ENCODE measurements at places on chromosomes 4 and X.

DNA sequence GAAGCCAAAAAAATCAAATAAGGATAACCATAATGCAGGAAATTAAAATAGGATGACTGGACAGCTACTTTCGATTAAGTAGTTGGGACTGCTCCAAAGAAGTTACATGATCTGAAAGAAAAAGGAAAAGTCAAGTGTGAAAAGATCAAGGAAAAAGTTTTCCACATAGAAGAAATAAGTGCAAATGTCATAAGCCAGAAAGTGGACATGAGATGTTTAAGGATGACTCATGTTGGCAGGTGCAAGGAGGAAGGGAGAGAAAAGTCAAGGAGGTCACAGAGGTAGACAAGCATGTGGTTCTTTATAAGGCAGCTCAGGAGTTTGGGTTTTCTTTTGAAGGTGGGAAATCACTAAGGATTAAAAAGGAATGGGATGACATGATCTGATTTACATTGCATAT, 89.8 kb upstream of the GPRIN3 start:
- DNase-seq, result no peak

DNA sequence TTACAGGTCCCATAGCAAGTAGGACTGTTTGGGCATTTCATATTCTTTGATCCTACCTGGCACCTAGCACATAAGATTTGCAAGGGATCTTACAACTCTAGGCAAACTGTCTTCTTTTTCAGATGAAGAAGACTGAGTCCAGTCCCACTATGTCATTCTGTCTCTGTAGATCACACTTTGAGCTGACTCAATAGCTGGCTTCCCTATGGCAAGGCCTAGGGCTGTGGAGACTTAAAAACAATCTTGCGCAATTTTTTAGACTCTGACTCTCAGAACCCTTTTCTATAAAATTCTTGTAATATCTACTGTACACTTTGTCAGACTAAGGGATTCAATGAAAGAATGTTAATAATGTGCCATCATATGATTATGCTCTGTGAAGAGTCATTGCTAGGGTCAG, 26.7 kb downstream of the OTC start:
- no peak for DNase-seq

- DNase-seq, result peak; percentile 78
Observed at GRCh38 chrX:107654872-107655761, 26.8 kb downstream of the PRPS1 start.

GRCh38 chr4:8897251-8898167, 25.9 kb upstream of the HMX1 start:
- DNase-seq, result no peak

DNA sequence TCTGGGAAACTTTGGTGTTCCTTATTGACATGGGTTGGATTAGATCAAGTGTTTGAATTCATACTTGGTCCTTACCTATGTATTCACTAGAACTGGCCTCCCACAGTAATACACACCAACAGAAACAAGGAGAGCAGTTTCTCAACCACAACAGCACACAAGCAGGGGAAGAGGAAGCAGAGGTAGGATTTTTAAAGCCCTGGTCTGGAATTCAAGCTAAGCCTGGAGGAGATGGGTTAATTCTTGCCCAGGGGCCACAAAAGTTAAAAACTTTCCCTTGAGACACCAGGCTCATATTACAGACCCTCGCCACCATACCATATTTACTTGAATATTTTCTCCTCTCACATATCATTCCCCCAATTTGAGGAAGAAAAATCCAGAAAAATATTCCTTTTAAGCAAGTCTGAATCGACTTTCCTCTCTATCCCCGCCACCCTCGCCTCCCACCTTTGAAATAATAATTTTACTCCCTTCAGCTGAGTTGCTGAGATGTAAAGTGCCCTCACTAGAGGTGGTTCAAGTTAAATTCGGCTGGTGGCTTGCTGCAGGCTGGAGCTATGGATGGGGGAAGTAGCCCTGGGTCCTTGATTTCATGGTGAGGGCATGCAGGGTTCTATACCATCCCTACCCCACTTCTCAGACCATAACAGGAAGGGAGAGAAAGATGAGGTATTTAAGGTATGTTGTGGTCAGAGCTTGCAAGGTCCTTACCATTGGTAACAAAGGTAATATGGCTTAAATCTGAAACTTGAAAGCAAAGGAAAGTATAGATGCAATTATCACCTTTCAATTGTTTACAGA, 440.2 kb downstream of the INPP4B start:
- no peak for DNase-seq
